NCI-H1417 (cell line): ENCODE measurements at places on chromosomes 3 and 15.

- DNase-seq, result no peak
Observed at GRCh38 chr3:111418391-111418790, 123.6 kb upstream of the CD96 start.

DNA sequence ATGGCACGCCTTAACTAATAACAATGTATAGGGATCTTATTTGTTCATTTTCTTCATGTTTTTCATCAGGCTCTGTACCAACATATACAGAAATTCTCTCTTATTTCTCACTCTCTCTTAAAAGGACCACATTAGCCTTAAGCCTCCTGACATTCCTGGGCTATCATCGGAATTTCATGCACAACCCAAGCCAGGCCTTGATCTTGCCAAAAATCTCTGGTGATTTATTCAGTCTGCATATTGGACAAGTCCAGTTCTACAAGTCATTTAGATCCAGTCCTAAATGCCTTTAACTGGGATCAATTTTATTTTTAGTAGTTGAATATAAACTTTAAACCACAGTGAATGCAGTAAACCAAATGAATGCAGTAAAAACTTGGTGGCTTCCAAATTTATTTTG lies 385.4 kb downstream of the MECOM start:
- no peak for DNase-seq

- no peak for DNase-seq
Observed at GRCh38 chr3:119911748-119912147, 129.8 kb downstream of the NR1I2 start.

GRCh38 chr3:121834157-121834670 lies 646 bp downstream of the IQCB1 start:
- DNase-seq, result no peak

- DNase-seq, result no peak
Observed at GRCh38 chr15:25251700-25252390, 187.0 kb downstream of the UBE3A start.

DNA sequence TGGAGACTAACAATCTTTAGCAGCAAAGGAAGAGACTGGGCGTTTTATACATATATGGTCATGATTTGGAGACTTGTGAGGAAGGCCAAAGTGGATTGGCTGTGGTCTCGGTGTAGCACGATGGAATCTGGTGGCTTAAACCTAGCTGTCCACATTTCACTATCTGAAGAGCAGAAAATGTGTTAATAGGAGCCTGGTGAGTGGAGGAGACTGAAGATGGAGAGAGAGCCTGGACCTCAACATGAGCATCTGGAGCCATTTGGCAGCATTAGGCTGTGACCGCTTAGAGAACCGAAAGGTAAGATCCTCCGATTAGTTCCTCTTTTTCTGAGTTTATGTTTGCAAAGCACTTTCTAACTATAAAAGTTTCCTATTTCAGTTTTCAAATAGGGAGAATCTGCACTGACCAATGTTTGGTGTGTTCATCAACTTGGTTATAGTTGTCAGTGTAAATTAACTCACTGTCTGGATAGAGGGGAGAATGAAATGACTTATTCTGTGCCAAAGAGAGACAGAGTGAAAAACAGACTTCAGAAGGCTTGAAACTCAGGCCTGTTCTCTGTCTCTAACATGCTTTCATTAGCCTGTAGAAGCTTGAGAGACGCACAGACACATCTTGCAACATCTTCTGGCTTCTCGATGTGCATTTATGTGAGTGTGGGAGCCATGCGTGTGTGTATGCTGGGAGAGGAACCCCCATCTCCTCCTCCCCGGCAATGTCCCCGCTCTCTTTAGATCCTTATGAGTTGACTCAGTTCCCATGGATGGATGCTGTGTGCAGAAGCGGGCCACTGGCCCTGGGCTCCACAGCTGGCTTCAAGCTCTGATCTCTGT lies 244.7 kb upstream of the TBL1XR1 start:
- no peak for DNase-seq

GRCh38 chr15:68298882-68299381 lies 21.4 kb downstream of the FEM1B start:
- no peak for DNase-seq

- no peak for DNase-seq
Observed at GRCh38 chr3:48459773-48460516, 13.4 kb downstream of the ATRIP start.

- no peak for DNase-seq
Observed at GRCh38 chr3:46565077-46565476, 1.0 kb downstream of the LRRC2 start.

DNA sequence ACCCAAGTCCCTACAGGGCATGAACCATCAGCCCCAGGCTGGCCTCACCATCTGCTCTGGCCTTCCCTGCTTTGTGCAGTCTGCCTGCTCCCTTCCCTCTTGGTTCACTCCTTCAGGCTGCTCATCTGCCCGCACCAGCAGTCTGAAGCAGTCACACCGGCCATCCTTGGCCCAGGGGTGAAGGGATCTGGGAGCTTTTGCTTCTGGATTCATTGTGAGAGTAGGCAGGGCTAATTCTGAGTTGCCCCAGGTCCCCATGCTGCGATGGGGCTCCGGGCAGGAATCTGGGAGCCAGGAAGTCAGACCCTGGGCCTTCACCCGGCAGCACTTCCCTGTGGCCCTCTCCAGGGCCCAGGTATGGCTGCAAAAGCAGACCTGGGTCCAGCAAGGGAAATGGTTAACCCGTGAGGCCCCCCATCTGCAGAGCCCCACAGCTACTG lies 99.7 kb downstream of the VGLL4 start:
- no peak for DNase-seq

DNA sequence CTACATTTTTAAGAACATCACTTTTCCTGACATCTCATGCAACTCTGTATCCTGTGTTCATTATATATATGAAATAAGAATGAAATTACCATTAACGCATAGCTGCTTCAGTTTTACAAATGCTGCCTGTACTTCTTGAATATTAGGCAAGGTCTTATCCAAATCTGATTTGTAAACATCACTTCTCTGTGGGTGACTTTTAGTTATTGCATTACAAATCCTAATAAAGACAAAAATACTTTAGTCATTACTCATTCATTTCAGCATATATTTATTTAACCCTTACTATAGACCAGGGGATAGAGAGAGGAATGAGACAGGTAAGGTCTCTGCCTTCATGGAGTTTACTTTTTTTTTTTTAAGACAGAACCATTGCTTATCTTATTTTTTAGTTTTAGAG lies 36.8 kb downstream of the MTMR10 start:
- no peak for DNase-seq

DNA sequence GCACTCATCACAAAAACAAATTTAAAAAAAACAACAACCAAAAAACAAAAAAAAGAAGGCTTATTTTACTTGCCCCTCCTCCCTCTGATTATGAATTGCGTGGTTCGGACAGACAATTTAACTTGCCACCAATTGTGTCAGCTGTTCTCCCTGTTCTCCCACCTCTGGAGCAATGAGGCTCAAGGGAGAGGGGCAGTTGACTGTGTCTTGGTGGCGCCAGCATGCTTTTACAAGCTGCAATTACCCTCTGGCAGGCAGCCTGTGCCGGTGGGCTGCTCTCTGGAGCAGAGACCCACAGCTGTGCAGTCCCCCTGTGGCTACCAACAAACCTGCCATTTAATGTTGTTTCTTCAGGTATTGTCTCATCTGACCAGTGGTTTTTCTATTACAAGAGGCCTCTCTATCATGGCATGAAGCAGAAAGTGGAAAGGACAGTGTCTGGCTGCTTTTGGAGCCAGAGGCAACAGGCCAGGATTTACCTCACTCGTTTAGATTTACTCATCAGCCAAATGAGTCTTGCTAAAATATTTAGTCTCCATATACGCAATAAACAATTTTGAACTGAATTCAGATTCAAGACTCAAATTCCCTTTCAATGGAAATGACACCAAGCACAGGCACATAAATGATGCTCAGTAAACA lies 192.0 kb upstream of the TPRG1 start:
- DNase-seq, result no peak

DNA sequence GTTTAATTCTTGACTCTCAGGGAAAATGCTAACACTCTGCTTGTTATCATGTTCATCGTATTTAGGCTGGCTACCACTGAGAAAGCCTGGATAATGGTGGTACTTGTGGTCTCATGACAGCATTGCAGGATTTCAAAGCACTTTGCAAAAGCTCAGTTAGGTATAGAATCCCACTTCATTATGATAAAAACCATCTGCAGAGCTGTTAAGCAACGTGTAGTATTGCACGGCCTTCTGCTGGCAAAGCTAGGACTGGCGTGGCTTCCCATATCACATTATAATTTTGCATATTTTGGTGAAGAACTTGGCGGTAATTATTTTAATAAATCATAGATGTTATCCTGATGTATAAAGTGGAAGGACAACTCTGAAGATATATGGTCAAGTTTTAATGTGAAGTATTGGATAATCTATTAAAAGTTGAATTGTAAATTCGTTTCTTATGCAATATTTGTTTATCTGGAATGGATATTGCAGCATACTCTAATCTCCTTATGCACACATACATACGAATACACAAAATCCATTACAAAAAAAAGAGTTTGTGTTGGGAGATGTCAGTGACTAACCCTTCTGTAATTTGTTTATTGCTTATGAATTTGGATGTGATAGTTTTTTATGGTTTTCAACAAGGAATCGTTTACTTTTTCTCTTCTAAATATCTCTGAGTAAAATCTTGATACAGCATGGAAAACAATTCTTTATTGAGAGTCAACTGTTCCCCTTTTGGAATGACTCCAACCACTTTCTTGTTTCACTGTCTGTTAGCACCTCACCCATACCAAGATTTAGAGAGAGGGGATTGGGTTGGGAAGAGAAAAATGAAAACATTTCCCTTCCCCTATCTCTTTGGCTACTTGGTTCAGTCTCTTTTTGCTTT lies 9.2 kb downstream of the RAB8B start:
- no peak for DNase-seq

DNA sequence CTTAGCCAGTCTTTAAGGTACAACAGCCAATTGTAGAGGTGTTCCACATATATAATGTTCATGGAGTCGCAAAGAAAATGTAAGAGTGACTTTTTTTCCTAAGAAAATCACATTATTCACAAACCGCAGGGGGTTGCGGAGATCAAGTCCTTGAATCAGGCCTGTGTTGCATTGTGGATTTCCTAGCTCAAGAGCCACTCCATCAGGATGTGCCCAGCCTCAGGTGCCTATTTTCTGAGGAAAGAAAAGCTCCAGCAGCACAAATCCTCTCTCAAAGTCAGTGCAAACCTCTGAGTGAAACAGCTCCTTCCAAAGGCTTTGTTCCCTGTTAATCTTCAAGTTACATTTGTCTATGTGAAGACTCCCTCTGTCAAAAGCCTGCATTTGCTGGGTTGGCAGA lies 349.4 kb downstream of the CLSTN2 start:
- DNase-seq, result peak; percentile 7

DNA sequence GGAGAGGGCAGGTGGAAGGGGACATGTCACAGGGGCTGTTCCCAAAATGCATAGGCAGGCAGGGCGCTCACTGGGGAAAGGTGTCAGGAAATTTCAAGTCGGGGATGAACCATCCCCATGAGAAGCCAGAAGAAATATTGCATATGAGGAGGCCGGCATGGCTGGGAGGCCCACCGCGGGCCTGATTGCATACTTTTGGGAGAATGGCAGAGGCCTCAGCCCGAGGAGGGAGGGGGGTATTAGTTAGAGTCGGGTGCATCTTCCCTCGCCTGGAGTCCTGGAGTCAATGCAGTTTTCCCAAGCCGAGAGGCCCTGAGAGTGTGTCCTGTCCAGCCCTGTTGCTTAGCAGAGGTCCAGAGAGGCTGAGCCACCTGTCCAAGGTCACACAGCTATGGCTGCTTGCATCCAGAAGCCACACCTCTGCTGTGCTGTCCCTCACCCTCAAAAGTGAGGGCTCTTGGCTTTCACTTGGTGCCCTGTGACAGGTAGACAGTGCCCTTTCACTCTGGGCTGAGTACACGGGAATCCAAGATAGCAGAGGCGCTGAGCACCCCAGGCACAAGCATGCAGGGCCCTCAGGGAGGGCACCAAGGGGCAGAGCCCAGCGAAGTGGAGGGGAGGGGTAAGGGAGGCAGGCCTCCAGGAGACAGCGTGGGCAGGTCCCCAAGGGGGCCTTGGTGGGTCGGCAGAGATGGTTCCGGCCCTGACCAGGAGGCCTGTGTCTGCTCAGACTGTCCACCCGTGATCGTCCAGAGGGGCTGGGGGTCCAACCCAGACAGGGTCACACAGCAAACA lies 48.5 kb downstream of the GRIP2 start:
- no peak for DNase-seq

DNA sequence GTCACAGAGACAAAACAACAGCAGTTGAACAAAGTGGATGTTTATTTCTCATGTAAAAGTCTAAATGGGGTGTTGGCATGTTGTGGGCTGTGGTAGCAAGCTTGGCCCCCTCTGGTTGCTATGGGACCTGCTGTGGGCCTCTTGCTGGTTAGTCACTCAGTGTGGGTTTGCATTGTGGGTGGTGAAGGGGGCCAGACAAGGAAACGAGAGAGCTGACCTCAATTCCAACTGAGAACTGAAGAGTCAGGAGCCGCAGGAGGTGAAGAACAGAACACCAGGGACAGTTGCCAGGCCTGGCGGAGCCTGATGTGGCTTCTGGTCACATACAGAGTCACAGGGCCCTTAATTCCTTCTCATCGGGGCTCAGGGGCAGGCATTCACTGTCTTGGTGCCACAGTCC lies 1.9 kb upstream of the ADPGK start:
- no peak for DNase-seq

GRCh38 chr15:48717458-48717857 lies 71.9 kb upstream of the FBN1 start:
- DNase-seq, result no peak

GRCh38 chr3:194250098-194251002 lies 100.8 kb downstream of the CPN2 start:
- peak; percentile 45 for DNase-seq

DNA sequence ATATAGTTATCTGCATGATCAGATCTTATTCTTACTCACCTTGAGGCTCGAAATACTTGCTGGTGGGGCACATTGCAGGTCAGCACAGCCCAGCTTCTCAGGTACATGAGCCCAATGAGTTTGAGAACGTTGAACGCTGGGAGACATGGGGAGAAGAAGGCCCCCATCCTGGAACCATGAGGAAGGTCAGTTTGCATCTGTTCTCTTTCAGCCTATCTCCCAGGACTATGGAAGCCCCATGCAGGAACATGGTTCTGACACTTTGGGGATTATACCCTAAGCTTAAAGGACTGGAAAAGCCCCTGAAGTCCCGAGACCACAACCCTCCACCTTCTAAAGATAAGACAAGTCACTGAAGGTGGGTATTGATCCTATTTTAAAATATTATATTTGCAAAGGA lies 17.4 kb upstream of the STARD5 start:
- DNase-seq, result no peak
